ENCODE measurements at places on chromosomes 4 and X.

DNA sequence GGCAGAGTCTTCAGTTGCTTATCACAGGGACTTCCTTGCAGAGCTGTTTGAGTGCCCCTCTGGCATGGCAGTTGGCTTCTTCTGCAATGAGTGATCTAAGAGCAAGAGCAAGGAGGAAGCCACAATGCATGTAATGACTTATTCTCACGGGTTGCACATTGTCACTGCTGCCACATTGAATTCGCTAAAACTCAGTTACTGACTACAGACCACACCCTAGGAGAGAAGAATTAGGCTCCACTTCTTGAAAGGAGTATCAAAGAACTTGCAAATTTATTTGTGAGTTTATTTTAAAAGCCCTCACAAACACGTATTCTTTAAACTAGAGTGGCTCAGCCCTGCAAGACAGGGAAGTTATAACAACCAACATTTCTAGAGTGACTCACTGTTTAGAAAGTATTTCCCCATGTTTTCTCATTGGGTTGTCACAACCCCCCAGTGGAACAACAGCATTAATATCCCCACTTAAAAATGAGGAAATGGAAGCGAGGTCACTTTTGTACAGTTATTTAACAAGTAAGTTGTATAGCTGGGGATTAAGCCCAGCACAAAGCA lies 32.4 kb upstream of the RBPJ start:
- DNase-seq, result peak; percentile 92

GRCh38 chr4:71404049-71404448 lies 65.2 kb downstream of the SLC4A4 start:
- DNase-seq, result no peak

DNA sequence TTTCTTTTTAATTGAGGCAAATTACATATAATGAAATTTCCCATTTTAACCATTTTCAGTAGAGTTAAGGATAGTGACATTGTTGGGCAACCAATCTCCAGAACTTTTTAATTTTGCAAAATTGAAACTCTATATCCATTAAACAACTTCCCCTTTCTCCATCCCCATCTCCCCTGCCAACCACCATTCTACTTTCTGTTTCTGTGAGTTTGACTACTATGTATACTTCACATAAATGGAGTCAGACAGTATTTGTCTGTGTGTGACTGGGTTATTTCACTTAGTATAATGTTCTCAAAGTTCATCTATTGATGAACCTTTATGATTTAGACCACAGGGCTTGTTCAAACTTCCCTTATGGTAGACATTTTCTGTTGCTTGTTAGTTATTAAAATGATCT lies 364.5 kb upstream of the MAD2L1 start:
- DNase-seq, result no peak

GRCh38 chr4:108399610-108400265 lies 220.6 kb upstream of the RPL34 start:
- no peak for DNase-seq

- no peak for DNase-seq
Measured at GRCh38 chr4:105210916-105211315, 64.2 kb downstream of the TET2 start.

GRCh38 chr4:53682196-53682595 lies 90.9 kb upstream of the LNX1 start:
- DNase-seq, result no peak

GRCh38 chr4:137952116-137952515 lies 290.0 kb downstream of the SLC7A11 start:
- no peak for DNase-seq

DNA sequence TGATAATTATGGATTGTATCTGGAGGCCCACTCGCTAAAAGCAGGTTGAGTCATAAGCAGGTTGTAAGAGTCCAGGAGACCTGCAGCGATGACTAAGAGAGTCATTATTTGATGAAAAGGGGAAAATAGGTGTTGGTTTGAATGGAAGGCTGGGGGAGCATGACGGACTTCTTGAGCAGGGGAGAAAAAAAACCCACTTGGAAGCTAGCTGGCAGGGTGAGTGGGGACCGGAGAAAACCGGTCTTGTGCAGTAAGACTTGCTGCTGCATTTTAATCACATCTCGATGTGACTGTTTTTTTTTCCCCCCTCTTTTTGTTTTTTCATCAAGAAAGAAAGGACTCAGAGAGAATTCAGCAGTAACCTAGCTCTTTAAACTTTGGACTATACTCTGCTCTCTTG lies 90.0 kb downstream of the IGSF1 start:
- no peak for DNase-seq

All from suppressor macrophage treated with lipopolysaccharide for 4 hours (primary cell).